ENCODE measurements at places on chromosomes 16 and 17.

GRCh38 chr17:41906465-41907184, 12.1 kb downstream of the ACLY start:
- DNase-seq, result no peak

GRCh38 chr17:61131585-61131984, 268.1 kb upstream of the TBX2 start:
- DNase-seq, result no peak

GRCh38 chr16:28000314-28001169, 63.0 kb downstream of the GSG1L start:
- DNase-seq, result no peak

GRCh38 chr17:44905006-44906000, 6.1 kb upstream of the EFTUD2 start:
- DNase-seq, result no peak

GRCh38 chr17:14552306-14552705, 251.4 kb downstream of the HS3ST3B1 start:
- DNase-seq, result no peak

- DNase-seq, result no peak
Measured at GRCh38 chr16:85755929-85756768, 5.3 kb upstream of the C16orf74 start.

GRCh38 chr17:8955021-8955959, 10.2 kb downstream of the PIK3R5 start:
- no peak for DNase-seq

DNA sequence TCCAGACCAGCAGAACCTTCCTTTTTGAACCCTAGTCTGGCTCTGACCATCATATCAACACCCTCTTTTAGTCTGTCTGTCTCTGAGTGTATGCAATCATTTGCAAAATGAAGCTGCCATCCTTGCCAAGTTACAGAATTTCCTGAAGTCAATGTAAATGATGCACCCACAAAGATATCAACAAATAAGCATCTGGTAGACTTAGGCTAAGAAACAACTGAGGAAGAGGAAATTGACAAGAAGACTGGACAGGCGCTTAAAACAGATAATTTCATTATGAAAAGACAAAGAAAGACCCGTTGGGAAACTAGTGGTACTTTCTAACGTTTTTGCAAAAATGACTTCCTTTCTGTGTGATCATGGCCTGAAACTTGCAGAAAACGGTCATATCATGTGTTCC, 24.7 kb upstream of the CIITA start:
- DNase-seq, result no peak

GRCh38 chr17:66355510-66355909, 53.1 kb downstream of the PRKCA start:
- DNase-seq, result no peak

DNA sequence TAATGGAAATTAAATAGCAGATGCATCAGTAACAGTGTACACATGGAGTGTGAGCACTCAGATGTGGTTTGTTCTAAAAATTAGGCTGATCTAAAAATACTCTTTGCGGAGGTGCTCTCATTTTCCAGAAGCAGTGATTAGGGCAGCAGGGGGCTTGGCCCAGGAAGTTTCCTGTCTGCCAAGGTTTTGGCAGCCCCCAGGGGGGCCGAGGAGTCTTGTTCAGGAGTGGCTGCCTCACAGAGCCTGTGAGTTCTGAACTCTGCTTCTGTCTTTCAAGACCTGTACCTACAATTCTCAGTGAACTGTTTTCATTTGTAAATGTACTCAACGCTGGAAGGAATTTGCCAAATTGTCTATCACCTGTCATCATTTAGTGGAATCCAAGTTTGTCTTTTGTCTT, 388.4 kb upstream of the CDH11 start:
- no peak for DNase-seq

GRCh38 chr17:39676198-39676819, 8.1 kb downstream of the PNMT start:
- peak; percentile 77 for DNase-seq

DNA sequence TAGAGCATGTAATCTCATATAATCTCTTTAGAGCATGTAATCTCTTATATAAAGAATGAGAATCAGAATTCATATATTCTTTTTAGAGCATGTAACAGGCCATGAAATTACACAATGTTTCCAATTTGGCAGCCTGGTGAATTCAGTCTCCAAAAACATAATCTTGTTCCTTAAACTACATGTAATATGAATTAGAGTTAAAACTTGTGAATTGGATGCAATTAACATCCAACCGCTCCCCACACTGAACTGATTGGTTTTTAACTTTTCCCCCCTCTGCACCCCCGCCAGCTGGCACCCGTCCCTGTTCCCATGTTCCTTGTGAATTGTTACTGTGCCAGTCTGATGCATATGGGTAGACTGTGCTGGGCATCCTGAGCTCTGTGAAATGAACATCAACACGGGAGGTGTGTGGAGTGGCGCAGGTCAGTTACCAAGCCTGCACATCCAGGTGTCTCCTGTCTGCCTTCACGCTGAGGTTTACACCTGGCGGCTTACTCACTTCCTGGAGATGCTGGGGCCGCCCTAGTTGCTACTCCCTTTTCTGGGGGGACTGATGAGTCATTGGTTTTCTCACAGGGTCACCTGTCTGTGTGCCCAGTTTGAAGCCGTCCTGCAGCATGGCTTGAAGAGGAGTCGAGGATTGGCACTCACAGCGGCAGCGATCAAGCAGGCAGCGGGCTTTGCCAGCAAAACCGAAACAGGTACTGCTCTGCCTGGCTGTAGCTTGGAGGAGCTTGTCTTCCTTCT, 50.4 kb downstream of the SNX29 start:
- no peak for DNase-seq

GRCh38 chr16:1273816-1274215, 17.9 kb downstream of the TPSD1 start:
- DNase-seq, result no peak

- DNase-seq, result no peak
Measured at GRCh38 chr16:5025171-5025632, 8.5 kb downstream of the NAGPA start.

- DNase-seq, result no peak
Measured at GRCh38 chr17:61396586-61397085, 3.0 kb upstream of the TBX2 start.

- DNase-seq, result no peak
Measured at GRCh38 chr17:29663155-29663554, 40.4 kb upstream of the CORO6 start.

- DNase-seq, result no peak
Measured at GRCh38 chr17:29131814-29132682, 48.1 kb downstream of the MYO18A start.

DNA sequence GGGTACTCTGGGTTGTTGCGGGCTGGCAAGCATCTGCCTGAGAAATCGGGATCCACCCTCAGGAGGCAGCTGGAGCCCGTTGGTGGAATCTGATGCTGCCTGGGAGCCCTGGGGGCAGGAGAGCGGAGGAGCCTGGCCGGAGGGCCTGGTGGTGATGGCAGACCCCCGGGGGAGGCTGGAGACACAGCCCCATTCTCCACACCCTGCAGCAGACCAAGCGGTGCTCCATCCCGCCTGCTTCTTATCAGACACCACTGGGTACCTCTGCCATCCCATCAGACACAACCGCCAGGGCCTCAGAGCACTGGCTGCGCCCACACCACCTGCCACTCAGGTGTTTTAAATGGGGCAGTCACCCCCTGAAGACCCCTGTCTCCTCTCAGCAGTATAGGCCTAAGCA, 103.9 kb downstream of the RBFOX3 start:
- no peak for DNase-seq

DNA sequence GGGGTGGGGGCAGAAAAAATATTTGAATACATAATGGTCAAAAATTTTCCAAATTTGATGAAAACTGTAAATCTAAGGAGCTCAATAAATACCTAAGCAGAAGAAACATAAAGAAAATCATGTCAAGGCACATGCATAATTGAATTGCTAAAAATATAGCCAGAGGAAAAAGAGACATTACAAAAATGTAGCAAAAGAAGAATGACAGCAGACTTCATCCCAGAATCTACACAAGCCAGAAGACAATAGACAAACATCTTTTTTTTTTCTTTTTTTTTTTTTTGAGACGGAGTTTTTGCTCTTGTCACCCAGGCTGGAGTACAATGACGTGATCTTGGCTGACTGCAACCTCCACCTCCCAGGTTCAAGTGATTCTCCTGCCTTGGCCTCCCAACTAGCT, 62.0 kb upstream of the ATP2A3 start:
- no peak for DNase-seq

DNA sequence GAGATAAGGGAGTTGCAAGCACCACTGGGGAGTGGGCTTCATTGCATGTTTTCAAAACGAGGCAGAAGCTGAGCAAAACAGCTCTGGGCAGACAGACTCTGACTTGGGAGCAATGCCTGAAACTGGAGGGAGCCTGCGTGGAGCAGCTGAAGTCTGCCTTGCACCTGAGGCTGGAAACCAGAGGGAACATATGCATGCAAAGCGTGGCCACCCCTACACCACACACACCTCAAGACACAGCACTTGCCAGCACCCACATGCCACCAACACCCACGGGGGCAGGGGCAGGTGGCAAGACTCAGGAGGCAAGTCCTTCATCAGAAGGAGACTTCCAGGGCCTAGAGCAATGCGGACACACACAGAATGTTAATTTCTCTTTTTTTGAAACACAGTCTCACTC, 45.8 kb downstream of the COTL1 start:
- no peak for DNase-seq

GRCh38 chr16:56929639-56930038, 2.3 kb upstream of the HERPUD1 start:
- DNase-seq, result no peak

DNA sequence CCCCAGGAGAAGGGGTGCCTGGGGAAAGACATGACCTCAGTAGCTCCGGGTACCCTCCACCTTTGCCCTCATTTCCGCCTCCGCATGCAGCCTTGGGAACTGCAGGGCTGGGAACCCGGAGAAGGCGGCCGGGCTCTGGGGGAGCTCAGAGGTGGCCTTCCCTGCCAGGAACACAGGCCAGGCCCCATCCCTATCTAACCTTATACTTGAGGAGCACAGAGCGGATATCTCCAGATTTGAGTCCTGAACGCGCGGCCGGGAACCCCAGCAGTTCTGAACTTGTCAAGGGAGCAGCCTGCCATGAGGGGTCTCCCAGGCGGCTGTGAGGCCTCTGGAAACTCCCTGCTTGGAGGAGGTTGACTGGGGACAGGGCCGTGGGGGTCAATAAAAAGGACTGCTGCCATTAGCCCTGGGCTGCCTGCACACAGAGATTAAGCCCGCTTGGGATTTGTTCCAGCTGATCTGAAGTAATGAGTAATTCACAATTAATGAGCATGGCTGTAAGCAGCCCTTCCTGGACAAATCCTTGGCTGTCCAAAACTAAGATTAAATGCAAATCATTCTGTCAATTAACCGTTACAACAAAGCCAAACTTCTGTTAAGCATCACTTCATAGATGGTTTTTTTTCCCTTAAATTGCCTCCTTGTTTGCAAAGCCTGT, 26.3 kb upstream of the METRNL start:
- no peak for DNase-seq

DNA sequence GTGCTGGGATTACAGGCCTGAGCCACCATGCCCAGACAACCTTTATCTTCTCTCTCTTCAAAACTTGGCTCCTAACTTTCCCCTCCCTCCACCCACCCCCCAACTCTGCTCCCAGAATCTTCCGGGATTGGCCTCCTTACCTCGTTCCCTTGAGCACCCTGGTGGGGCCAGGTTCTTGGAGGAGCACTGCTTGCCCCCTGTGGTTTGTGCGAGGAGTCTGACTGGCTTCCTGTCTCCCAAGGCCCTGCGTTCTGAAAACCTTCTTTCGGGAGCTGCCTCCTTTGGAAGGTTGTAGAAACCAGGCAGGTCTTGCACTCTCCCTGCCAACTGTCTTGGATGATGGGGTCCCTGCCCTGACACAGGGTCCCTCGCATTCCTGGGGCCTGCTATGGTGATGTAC, 19.8 kb downstream of the PLXDC1 start:
- no peak for DNase-seq

GRCh38 chr17:8611137-8611536, 19.4 kb downstream of the MYH10 start:
- DNase-seq, result no peak

- DNase-seq, result no peak
Measured at GRCh38 chr17:58531122-58531521, 16.7 kb upstream of the MTMR4 start.

GRCh38 chr17:40425741-40426140, 8.0 kb upstream of the TOP2A start:
- no peak for DNase-seq

- no peak for DNase-seq
Measured at GRCh38 chr16:82152641-82153112, 17.3 kb downstream of the MPHOSPH6 start.

- DNase-seq, result no peak
Measured at GRCh38 chr16:30876867-30877266, 17.0 kb downstream of the BCL7C start.

- no peak for DNase-seq
Measured at GRCh38 chr17:50303596-50303995, 29.3 kb downstream of the TMEM92 start.

DNA sequence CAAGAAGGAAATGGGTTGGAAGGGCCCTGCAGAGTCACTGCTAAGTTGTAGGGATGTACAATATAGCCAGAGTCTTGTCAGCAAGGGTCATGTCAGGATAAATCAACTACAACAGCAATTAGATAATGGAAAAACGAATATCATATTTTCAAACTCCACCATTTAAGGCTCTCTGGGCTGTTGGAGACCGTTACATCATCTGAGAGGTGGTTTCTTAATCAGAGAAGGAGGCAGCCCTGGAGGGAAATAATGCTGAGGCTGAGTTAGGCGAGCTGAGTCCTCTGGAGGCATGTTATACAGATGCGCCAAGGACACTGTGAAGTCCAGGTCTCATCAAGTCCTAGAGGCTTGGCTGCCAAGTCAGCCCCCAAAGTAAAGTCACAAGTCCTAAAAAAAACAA, 30.3 kb downstream of the LYRM9 start:
- no peak for DNase-seq

DNA sequence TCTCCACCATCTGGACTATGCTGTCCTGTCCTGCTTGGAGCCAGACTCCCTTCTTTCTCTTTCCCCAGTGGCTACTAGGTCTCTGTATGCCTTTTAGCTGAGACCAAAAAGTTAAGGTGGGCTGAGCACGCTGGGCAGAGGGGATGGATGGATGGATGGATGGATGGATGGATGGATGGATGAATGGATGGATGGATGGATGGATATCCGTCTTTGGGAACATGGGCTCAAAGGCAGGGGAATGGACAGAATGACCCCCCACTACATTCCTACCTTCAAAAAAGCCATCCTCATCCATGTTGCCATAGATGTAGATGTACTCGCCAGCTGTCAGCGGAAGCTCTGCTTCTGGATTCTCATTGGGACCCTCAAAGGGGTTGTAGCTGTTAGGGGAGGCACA, 12.8 kb downstream of the TSPOAP1 start:
- no peak for DNase-seq

DNA sequence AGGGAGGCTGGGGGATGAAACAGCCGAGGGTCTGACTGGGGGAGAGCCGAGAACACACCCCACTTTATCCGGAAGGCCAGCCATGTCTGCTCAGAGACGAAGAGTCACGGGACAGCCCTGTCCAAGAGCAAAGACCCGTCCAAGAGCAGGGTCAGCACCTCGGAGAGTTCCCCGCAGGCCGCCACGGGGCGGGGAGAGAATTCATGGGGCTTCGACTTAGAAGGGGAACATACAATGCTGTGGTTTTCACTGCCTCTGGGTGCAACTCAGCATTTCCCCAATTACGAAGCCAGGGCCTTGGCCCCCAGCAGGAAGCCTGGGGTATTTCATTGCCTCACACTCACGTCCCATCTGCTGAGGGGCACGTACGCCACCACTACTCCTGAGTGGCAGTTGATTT, 59.3 kb downstream of the JPH3 start:
- DNase-seq, result peak; percentile 1

- peak; percentile 87 for DNase-seq
Measured at GRCh38 chr17:42980274-42980765, at the start of gene RUNDC1. Gene RUNDC1, plus strand, starts transcription at chr17:42980565. Its CDS starts 12 bp downstream, at chr17:42980577.
